Stimulated activated CD4-positive, alpha-beta T cell treated with anti-CD3 and anti-CD28 coated beads, Interleukin-12 subunit alpha, Interleukin-12 subunit beta, amount 100 ng/mL, for 4 hours (primary cell): ENCODE measurements at places on chromosomes 6 and 20.

DNA sequence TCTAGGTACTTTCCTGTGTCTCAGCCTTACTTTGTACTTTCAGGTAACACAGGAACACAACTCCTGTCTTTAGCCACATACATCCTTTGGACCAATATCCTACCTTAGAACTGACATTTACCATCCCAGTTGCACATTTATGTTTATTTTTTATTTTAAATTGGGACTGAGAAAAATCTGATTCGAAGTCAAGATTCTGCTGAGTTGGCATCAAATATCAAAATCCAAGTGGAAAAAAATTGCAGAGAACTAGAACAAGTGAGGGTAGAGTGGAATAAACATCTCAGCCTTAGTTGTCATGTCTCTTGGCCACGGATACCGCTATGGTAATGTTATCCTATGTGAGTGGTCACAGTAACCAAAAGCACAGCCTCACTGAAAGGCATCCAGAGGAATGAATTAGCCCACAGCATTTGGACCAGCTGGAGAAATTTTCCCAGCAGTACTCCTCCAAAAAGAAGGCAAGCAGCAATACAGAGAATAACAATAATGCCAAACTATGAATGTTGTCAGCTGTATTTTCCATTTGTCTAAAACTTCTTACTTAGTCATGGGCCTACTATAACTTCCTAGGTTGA, 17.6 kb upstream of the EYA4 start:
- DNase-seq, result no peak

GRCh38 chr6:154805288-154805911, 72.2 kb downstream of the SCAF8 start:
- DNase-seq, result no peak

GRCh38 chr20:25987073-25987927, 290.6 kb upstream of the ZNF337 start:
- DNase-seq, result peak; percentile 56

DNA sequence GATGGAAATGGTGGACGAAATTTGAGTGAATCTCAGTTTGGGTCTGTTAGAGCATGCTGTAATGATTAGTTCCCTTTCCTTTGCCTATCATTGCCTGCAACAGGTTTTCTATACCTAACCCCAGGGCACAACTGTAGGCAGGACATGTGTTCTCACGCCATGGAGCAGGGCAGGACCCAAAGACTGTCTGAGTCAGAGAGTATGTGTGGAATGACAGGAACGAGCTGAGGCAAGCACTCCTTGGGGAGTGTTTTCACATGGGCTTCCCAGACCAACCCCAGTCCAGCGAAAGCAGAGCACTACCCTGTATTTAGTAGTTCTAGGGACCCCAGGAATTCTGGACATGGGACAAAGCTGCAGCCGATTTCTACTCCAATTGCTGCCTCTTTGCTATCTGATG, 234.2 kb downstream of the HACE1 start:
- DNase-seq, result no peak
